ENCODE measurements at places on chromosomes 5 and 9.
A peak's percentile ranks its signal among the peaks of the same experiment; 100 is the strongest.

- no peak for DNase-seq
These were observed 529 bp downstream of the UBAC1 start for GRCh38 chr9:135960411-135961276.

- no peak for DNase-seq
These were observed 30.0 kb upstream of the PSD2 start for GRCh38 chr5:139765409-139766217.

DNA sequence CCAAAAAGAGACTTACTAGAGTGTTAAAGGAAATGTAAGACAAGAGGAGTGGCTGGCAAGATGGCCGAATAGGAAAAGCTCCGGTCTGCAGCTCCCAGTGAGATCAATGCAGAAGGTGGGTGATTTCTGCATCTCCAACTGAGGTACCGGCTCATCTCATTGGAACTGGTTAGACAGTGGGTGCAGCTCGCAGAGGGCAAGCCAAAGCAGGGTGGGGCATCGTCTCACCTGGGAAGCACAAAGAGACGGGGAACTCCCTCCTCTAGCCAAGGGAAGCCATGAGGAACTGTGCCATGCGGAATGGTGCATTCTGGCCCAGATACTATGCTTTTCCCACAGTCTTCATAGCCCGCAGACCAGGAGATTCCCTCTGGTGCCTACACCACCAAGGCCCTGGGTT, 308.7 kb downstream of the AGTPBP1 start:
- no peak for DNase-seq

- peak; percentile 26 for DNase-seq
These were observed 171.5 kb downstream of the SSBP2 start for GRCh38 chr5:81579262-81579924.

GRCh38 chr5:119322948-119323537, 32.8 kb upstream of the TNFAIP8 start:
- DNase-seq = no peak

- DNase-seq = no peak
These were observed 480.7 kb downstream of the DMAC1 start for GRCh38 chr9:7318920-7319319.

GRCh38 chr9:125505988-125506438, 201.0 kb downstream of the MAPKAP1 start:
- no peak for DNase-seq

DNA sequence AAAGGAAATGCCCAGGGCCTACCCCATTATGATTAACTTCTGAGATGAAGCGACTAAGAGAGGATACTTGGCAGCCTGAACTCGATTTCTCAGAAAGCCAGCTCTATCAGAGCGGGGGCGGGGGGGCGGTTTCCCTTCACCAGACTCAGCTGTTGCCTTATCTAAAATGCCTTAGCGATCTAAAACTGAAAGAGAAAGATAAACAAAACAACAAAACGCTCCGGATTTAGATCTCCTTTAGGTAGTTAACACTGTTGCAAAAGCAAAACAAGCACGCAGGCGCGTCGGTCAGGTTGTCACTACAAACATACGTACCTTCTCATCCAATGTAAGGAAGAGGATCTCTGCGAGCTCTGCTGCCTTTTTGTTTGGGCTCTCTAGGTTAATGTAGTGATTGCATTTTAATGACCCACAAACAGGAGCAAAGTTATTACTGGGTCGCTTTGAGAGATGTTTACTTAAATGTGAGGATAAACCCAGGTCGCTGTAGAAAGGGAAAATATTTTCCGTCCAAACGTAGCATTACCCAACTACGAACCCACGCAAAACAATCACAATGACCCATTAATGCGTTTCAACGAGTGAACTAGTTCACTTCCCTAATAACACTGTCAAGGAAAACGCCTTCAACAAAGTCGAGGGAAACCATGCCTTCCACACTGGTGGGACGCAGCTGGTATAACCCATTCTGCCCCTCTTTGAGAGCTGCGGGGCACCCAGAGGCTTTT, 982 bp downstream of the EPB41L4A start:
- DNase-seq = no peak

GRCh38 chr5:89342106-89342876, 459.3 kb upstream of the MEF2C start:
- DNase-seq = no peak

DNA sequence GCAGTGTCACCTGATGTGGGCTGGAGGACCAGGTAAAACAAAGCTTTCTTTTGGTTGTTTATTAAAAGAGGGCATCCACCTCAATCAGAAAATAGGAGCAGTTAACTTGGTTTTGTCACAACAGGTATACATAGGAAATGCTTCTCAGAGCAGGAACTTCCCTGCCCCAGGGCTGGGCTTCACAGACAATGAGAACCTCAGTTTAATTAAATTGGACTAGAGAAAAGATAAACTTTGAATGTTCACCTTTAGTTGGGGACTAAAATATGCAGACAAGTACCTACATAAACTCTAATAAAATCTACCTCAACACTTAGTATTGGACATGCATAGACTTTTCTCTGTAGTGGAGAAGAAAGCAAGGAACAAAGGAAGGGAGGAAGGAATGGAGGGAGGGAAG, 392.0 kb downstream of the ENC1 start:
- DNase-seq = no peak

GRCh38 chr5:55853041-55853670, 2.0 kb downstream of the IL31RA start:
- DNase-seq = no peak

DNA sequence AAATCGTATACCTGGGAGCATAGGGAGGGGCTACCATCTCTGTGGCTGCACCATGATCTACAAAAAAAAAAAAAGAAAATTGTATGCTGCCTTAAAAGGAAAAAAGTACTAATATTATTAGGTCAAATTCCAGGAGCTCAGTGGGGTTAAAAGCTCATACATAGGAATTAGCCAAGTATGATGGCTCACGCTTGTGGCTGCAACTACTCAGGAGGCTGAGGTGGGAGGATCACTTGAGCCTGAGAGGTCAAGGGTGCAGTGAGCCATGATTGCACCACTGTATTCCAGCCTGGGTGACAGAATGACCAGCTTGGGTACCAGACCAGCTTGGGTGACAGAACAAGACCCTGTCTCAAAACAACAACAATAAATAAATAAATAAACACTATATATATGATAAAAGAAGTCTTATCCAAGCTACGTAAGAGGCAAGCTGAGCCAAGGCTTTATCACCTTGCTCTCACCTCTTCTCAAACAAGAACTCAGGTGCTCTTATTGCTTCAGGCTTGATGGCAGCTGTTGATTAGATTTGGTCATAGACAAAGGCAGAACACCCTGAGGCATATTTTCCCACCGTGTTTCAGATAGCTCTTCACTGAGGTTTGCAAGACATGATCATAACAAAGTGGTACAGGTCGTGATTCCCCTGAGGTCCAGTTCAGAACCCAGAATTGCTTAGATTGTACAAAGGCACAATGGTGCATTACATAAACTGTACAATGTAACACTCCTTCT, 3.3 kb upstream of the FBXW11 start:
- DNase-seq = no peak

- no peak for DNase-seq
These were observed 138.1 kb downstream of the ARRDC3 start for GRCh38 chr5:91245074-91245452.

- no peak for DNase-seq
These were observed 14.4 kb downstream of the ANKRD33B start for GRCh38 chr5:10578293-10578665.

- DNase-seq = no peak
These were observed 294.9 kb upstream of the IRX1 start for GRCh38 chr5:3300726-3301125.

- DNase-seq = no peak
These were observed 12.8 kb downstream of the NOTCH1 start for GRCh38 chr9:136532799-136533774.

- DNase-seq = no peak
These were observed 88.5 kb downstream of the HSPA4 start for GRCh38 chr5:133140311-133140710.

DNA sequence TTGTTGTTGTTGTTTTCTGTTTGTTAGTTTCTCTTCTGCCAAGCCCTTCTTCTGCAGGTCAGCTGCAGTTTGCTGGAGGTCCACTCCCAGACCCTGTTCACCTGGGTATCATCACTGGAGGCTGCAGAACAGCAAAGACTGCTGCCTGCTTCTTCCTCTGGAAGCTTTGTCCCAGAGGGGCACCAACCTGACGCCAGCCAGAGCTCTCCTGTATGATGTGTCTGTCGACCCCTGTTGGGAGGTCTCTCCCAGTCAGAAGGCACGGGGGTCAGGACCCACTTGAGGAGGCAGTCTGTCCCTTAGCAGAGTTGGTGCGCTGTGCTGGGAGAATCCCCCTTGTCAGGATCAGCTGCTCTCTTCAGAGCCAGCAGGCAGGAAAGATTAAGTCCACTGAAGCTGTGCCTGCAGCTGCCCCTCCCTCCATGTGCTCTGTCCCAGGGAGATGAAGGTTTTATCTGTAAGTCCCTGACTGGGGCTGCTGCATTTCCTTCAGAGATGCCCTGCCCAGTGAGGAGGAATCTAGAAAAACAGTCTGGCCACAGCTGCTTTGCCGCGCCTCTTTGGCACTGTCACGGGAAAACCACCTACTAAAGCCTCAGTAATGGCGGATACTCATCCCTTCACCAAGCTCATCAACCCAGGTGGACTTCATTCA, 299.2 kb downstream of the EDIL3 start:
- DNase-seq = no peak

DNA sequence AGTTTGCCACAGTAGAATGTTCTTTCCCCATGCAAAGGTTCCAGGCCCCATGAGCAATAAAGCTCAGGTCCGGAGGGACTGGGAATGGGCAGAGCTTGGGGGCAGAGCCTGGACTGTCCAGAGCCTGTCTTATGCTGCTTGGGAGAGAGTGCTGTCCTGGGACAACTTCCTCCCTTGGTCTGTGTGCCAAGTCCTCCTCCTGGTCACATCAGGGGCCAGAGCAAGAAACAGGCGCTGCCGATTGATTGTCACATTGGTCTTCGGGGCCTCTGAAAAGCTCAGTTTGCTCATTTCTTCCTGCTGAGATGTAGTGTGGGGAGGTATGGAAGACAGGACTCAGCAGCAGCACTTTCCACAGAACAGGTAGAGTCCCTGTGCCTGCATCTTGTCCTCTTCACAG, 54.0 kb upstream of the FCN1 start:
- DNase-seq = no peak

DNA sequence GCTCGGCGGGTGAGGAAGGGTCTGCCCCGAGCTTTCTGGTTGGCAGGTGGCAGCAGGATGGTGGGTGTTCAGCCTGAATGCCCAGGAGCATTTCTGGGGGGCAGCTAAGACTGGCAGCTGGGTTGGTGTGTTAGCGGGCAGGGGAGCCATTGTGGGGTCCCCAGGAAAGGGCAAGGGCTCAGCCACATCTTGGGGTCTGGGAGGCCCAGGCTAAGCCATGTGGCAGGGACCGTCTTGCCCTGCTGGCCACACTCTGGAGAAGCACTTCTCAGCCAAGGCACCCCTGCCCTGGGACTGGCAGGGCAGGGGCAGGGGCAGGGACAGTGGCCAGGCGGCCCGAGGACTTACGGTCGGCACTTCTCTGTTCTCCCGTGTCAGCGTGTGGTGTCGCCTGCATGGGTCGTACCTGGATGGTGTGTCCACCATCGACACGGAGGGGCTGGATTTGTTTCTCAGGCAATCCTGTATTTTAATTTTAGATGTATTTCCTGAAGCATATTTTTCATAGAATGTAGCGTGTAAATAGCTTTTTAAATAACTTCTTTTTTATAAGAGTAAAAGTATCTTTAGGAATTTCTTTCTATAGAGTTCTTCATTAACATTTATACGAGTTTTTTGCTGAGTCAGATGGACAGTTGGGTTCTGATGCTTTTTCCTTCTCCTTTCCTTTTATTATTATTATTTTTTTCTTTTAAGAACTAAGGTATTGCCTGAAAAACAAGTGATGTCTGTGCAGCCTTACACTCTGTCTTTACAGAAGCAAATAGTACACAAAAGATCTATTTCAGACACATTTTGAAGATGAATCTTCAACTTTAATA, 102.0 kb downstream of the PHF2 start:
- no peak for DNase-seq

Measured in NCI-H2081 treated with DMSO at 0.1 percent for 48 hours (cell line).